PC-9 (cell line): ENCODE measurements at places on chromosomes 1 and 21. TPM values are rescaled to one million over a fixed set of nuclear protein-coding genes. Genes with fewer than 3 reads are reported as not detected.
A peak's percentile ranks its signal among the peaks of the same experiment; 100 is the strongest.

DNA sequence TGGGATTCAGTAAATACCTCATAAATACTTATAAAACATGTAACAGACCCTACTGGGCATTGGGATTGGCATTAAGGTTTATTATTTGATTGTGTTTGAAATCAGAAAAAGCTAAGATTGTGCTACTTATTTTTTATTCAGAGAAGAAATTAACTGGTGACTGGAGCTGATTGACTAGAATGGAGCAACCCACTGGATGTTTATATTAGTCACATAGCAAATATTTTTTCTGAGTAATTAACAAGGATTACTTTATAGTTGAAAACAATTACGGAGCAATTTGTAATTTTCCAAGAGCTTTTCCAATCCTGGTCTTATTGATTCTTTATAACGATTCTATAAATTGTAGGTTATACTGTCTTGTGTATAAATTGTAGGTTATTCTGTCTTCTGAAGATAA, 208.7 kb downstream of the HLX start:
- H3K27ac ChIP-seq = no peak overlapping the region
- no peak overlapping the region for H3K4me3 ChIP-seq
- DNase-seq = no peak
- peaks cover 25% of the 10 kb centered on the region for H3K4me1 ChIP-seq
- no peaks in the 10 kb centered on the region for H3K36me3 ChIP-seq

GRCh38 chr1:210418863-210419650, 90.4 kb downstream of the HHAT start:
- H3K27me3 ChIP-seq = no peaks in the 10 kb centered on the region
- H3K4me1 ChIP-seq = no peaks in the 10 kb centered on the region
- H3K36me3 ChIP-seq = no peaks in the 10 kb centered on the region
- DNase-seq = no peak
- no peak overlapping the region for H3K4me3 ChIP-seq

DNA sequence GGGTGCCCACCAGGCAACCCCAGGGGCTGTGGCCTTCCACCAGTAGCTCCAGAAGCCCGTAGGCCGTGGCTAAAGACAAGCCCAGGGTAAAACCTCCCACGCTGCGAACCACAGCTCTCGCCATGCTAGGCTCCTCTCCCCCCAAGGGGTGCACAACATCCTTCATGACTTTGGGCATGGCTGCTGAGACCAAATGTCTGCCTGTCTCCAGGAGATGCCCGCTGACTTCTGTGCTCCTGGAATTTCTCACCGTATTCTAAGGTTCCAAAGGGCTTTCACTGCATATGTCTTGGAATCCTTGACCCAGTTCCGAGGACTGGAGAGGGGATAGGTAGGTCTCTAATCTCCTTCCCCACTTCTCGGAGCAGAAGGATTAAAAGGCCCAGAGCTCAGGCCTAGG, at the start of the genes DCST1 and DCST2:
DCST1 (plus strand) TSS at position 301 of the 400 bp plus-strand sequence. CDS start 213 bp downstream, outside the sequence.
DCST2 (minus strand) TSS at position 258 of the 400 bp plus-strand sequence; CDS start at position 178, 80 bp downstream.
- DNase-seq = no peak
- H3K4me1 ChIP-seq = peaks cover 16% of the 10 kb centered on the region
- H3K27ac ChIP-seq = no peak within 1 kb of the TSS
- no peak within 1 kb of the TSS for H3K4me3 ChIP-seq

DNA sequence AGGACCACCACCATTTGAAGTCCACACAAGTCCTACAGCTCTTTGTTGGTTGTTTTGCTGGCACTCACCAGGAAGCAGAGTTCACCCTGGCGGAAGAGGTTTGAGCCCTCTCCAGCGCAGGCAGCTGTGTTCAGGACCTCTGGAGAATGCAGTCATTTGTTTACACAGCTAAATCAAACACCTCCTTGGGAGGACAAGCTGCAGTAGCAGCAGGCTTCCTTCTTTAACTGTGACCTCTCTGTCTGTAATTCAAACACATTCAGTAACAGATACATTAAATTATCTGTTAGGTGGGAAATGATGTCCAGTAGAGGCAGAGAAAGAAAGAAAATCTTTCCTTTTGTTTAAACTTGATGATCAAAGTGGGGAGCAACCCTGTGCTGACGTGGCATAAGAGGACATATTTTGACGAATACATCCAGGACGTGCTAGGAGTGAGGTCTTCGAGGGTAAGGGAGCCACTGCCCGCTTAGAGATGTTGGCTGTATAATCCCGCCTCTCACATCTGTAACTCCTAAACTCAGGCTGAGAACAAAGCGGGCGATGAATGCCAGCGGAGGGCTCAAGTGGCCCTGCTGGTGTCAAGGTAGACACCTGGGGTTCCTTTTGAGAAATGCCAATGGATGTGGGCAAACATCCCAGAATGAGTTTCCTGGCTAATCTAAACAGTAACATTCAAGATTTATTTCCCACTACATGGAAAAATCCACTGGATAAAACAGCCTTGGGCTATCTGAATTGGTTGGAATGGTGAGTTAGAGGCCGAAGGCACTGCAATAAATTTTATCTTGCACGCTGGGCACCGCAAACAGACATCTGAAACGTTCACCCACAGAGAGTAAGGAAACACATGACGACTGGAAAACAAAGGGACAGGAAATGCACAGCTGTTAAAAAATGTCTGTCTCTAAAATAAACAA, 51.7 kb downstream of the ABCA4 start:
- H3K27me3 ChIP-seq = no peaks in the 10 kb centered on the region
- H3K4me3 ChIP-seq = no peak overlapping the region
- peaks cover 54% of the 10 kb centered on the region for H3K4me1 ChIP-seq
- peak overlapping the region; percentile 89 for H3K27ac ChIP-seq
- H3K36me3 ChIP-seq = no peaks in the 10 kb centered on the region

DNA sequence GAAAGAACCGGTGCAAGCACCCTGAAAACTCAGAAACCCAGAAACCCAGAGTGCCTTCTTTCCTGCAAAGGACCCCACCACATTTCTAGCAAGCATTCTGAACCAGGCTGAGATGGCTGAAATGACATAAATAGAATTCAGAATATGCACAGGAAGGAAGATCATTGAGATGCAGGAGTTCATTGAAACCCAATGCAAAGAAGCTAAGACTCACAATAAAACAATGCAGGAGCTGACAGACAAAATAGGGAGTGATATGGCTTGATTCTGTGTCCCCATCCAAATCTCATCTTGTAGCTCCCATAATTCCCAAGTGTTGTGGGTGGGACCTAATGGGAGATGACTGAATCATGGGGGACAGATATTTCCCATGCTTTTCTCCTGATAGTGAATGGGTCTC, 22.8 kb upstream of the SGIP1 start:
- H3K36me3 ChIP-seq = no peaks in the 10 kb centered on the region
- H3K27ac ChIP-seq = no peak overlapping the region
- no peaks in the 10 kb centered on the region for H3K27me3 ChIP-seq
- H3K4me3 ChIP-seq = no peak overlapping the region
- H3K4me1 ChIP-seq = no peaks in the 10 kb centered on the region
- no peak for DNase-seq

- no peaks in the 10 kb centered on the region for H3K36me3 ChIP-seq
- no peaks in the 10 kb centered on the region for H3K27me3 ChIP-seq
- no peak for DNase-seq
- no peak overlapping the region for H3K27ac ChIP-seq
- 0 out of 2 replicates have a peak, but pooled peaks cover 8% of the 10 kb centered on the region for H3K4me1 ChIP-seq
Measured at GRCh38 chr1:60903591-60903990, 178.8 kb upstream of the NFIA start.

DNA sequence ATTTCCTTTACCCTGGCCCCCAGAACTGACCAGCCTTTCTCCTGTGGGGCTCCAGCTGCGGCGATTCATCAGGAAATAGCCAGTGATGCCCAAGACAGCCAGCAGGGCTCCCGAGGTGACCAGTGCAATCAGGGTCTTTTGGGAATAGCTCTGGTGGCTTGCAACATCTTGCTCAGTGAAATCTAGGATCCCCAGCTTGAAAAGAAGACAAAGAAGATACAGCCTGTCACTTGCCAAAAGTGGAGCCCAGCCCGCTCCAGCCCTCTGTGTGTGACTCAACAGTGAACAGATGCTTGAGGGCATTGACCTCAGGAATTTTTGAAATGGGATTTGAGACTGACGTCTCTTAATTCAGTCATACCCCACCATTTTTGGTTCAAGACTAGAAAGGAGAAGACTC, 22.3 kb downstream of the CD34 start:
- H3K4me3 ChIP-seq = no peak overlapping the region
- H3K4me1 ChIP-seq = no peaks in the 10 kb centered on the region
- DNase-seq = no peak
- no peak overlapping the region for H3K27ac ChIP-seq
- H3K36me3 ChIP-seq = no peaks in the 10 kb centered on the region

DNA sequence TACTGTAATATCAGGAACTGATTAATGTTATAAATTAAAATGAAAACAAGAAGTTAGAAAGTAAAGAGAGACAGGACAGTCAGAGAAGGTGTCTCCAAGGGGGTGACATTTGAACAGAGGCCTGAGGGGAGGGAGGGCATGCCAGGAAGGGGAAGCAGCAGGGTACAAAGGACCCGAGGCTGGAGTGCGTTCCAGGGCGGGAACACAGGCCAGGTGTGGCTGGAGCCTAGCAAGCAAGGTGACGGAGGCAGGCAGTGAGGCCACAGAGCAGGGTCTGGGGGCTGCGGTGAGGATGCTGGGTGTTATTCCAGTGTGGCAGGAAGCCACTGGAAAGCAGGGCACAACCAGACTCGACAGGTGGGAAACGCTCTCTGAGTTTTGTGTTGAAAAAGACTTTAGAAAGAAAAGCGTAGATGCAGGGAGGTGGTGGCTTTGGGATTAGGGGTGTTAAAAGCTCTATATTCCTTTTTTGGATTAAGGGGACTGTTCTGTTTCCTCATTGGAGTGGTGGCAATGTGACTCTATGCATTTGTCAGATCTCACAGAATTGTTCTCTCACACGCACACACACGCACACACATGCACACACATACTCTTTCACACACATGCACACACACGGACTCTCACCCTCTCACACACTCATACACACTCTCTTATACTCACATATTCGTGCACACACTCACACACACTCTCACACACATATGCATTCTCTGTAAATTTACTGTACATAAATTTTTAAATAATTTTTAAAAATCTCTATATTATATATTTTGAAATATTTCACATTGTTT, 124.5 kb downstream of the GLIS1 start:
- no peak overlapping the region for H3K4me3 ChIP-seq
- no peaks in the 10 kb centered on the region for H3K36me3 ChIP-seq
- DNase-seq = no peak

- no peak overlapping the region for H3K27ac ChIP-seq
- H3K4me3 ChIP-seq = no peak overlapping the region
- no peaks in the 10 kb centered on the region for H3K4me1 ChIP-seq
- no peak for DNase-seq
Measured at GRCh38 chr1:236689713-236690569, 3.6 kb downstream of the ACTN2 start.

DNA sequence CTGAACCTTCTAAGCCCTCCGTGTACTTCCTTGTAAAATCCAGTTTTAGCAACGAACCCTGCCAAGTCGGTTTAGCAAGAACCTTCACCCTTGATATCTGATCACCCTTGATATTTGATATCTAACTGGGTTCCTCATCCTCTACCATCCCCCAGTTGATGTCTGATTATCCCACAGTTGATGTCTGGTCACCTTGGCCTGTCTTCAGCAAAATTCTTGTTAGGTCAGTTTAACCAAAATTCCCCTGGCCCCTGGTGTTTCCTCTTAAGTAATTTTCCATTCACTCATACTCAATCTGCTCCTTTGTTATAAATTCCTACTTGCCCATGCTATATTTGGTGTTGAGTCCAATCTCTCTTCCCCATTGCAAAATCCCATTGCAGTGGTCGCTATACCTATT, 114.5 kb upstream of the ZNHIT6 start:
- H3K4me3 ChIP-seq = no peak overlapping the region
- H3K27ac ChIP-seq = peak overlapping the region; percentile 76
- peak; percentile 38 for DNase-seq
- H3K4me1 ChIP-seq = peaks cover 51% of the 10 kb centered on the region
- H3K27me3 ChIP-seq = no peaks in the 10 kb centered on the region

DNA sequence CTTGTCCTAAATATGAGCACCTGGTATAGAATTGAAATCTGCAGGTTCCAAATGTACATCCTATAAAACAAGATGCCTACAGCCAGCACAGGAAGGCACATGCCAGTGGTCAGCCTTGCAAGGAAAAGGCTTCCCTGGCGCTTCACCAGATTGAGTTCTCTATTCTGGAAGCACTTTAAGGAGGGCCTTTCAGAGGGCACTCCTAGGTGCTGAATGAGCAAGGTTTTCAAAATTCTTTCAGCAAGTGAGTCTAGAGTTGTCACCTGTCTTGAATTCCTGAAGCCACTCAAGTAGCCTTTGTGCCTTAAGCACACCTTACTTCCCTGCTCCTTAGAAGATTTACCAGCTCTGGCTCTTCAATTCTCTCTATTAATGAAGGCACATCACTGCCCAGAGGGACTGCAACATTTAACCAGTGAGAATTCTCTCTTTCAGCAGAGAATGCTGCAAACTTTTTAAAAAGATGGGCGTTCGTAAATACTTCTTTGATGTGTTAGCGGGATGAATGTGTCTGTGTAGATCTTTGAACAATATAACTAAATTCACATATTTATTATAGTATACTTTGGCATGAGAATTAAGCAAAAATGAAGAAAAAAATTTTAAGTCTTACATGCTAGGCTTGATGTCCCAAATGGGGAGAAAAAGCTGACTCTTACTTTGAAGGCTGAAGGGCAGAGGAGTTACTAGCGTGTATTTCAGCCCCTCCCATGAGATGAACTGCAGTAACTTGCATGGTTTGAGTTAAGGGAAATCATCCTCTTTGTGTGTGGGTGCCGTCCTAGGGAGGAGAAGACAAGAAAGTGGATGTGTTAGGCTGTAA, 162.0 kb downstream of the NTPCR start:
- H3K36me3 ChIP-seq = peaks cover 16% of the 10 kb centered on the region; the same call in 1 of the 2 replicates
- peak; percentile 59 for DNase-seq
- H3K27ac ChIP-seq = peak overlapping the region; percentile 99
- H3K27me3 ChIP-seq = no peaks in the 10 kb centered on the region
- peak overlapping the region; percentile 5; the same call in 1 of the 2 replicates for H3K4me3 ChIP-seq
- H3K4me1 ChIP-seq = peaks cover 57% of the 10 kb centered on the region

DNA sequence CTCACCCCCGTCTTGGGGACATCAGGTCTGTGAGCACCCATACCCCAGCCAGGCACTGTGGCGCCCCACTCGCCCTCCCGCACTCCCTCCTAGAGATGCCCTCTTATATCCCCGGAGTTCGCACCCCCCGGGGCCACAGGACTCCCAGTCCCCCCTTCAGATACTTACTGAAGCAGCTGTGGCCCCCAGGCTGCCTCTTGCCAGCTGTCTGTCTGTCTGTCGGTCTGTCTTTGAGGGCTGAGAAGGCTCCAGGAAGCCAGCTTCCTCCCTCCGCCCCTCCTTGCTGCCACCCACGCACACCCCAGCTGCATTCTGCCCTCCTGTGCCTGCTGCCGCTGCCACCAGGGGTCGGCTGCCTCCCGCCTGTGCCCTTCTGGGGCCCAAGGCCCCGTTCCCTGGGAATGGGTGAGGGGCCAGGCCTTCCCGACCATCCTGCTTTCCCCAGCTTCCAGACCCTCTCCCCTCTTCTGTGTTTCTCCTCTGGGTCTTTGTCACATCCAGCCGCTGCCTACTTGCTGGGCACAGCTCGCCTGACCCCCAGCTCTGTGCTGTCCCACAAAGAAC, at the start of gene PTPN7:
PTPN7 (minus strand) TSS at position 226 of the 564 bp plus-strand sequence. CDS start 1,200 bp downstream, outside the sequence.
- DNase-seq = no peak
- H3K27ac ChIP-seq = no peak within 1 kb of the TSS
- H3K4me1 ChIP-seq = peaks cover 2% of the 10 kb centered on the region
- H3K36me3 ChIP-seq = no peaks in the 10 kb centered on the region
- no peaks in the 10 kb centered on the region for H3K27me3 ChIP-seq

Gene TMCC2
- 0.79 and 0.80 TPM in 2 replicates for total RNA-seq

Gene DMBX1
- total RNA-seq = 0.79 and 1.0 TPM in 2 replicates

Gene TNNT2
- total RNA-seq = 4.8 and 6.4 TPM in 2 replicates
